ENCODE measurements at places on chromosomes 3 and 15.

DNA sequence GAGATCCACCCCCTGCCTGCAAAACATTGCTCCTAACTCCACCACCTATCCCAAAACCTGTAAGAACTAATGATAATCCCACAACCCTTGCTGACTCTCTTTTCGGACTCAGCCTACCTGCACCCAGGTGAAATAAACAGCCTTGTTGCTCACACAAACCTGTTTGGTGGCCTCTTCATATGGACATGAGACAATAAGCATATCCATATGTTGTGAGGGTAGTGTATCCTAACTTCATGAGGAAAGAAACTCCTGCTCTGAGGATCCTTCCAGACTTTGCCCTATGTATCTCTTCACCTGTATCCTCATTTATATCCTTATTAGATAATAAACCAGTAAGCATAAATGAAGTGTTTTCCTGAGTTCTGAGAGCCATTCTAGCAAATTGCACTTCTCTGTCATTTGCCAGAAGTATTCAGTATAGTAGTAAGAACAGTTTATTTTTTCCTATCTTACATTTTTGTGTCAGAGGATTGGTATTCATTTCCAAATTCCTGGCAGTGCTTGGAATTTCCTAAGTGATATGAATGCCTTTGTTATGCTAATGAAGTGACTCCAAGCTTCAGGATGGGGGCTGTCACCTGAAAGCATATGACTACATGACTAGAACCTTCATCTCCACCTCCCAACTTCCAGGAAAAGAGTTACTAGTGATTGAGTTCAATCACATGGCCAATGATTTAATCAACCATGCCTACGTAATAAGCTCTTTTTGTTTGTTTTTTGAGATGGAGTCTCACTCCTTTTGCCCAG lies 30.2 kb downstream of the TTBK2 start:
- no peak for DNase-seq

- DNase-seq: no peak
These were observed 31.5 kb downstream of the FBLN2 start for GRCh38 chr3:13580256-13581023.

- no peak for DNase-seq
These were observed 11.5 kb downstream of the HGD start for GRCh38 chr3:120670576-120670975.

GRCh38 chr3:197354568-197355001 lies 56.2 kb upstream of the DLG1 start:
- no peak for DNase-seq

GRCh38 chr15:69497667-69498066 lies 45.0 kb downstream of the RPLP1 start:
- no peak for DNase-seq

DNA sequence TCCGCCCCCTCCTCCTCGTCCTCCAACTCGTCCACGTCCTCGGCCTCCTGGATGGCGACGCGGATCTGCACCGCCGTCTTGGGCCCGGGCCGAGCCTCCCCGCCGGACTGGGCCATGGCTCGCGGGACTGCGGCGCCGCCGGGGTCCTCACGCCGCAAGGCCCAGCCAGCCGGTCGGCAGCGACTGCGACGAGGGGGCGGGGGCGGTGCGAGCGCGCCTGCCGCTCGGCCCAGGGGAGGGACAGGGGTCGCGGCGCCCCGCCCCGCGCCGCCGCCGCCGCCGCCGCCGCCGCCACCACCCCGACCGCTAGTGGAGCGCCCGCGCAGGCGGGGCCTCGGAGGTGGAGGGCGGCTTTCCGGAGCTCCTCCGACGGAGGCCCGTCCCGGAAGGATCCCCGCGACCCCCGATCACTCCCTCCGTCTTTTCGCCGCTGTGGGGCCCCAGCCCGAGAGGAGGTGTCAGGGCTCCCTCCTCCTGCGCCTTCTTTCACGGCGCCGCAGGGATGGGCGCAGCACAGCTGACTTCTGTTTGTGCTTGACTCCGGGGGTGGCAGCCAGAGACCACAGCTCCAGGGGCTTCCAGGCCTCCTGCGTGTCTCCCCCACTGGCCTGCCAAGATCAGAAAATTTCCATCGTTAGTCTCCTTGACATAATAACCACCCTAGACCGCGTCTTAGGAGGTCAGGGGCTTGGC lies at the start of gene LARP6:
Gene LARP6, minus strand, starts transcription at position 185 of the 693 bp plus-strand sequence. Its CDS starts 69 bp downstream, at position 116.
- peak; percentile 41 for DNase-seq

- peak; percentile 40 for DNase-seq
These were observed 36.7 kb downstream of the HMCES start for GRCh38 chr3:129315223-129315997.
